ENCODE measurements at places on chromosomes 16 and 17.

DNA sequence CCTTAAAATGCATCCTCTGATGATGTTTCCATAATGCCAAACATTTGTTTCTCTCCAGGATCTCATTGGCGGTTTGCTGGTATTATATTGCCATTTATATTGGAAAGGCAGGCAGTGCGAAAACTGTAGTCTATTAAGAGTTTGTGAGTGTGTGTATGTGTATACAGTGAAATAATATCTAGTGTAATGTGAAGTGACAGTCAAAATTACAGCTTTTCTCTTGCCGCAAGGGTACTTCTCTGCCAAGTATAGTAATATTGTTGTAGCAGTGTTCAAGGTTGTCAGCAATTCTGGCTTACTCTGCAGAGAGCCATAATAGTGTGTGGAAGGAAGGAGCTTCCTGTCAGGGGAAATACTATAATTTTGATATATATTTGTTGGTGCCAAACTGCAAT is 178.6 kb downstream of the WWOX start:
- DNase-seq = no peak

GRCh38 chr17:48995974-48996721 is 1.0 kb upstream of the IGF2BP1 start:
- DNase-seq = peak; percentile 17

DNA sequence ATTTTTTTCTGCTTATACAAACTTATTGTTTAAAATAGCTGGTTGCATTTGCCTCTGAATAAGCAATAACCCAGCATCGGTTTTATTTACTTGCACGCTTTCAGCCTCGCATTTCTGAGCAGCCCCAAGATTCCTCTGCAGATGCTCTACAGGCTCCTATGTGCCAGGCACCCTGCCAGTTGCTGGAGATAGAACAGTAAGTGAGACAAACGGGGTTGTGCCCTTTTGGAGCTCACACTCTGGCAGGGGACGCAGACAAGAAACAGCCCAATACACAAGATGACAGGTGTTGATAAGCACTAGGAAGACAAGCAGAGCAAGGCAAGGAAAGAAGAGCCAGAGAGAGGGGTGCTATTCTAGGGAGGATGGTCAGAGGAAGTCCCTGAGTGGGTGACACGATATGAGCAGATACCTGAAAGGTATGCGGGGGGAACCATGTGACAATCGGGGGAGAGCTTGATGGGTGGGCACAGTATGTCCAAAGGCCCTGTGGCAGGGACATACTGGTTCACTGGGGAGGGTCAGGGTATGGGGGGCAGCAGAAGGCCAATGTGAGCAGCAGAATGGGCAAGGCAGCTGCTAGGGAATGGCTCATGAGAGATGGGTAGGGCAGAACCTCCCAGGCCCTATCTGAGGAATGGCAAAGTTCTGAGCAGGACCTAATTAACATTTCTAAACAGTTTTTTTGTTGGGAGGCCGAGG is 18.7 kb upstream of the ADORA2B start:
- DNase-seq = no peak

GRCh38 chr17:40485851-40486521 is 15.4 kb downstream of the TNS4 start:
- no peak for DNase-seq

- no peak for DNase-seq
These were observed at the start of gene VTN for GRCh38 chr17:28370035-28370743. TSS of gene VTN (minus strand) at chr17:28370307. CDS start at chr17:28370203, 104 bp downstream.

GRCh38 chr16:49452578-49452977 is 79.0 kb downstream of the C16orf78 start:
- DNase-seq = no peak

- no peak for DNase-seq
These were observed 11.6 kb downstream of the EFCAB13 start for GRCh38 chr17:47335101-47335936.
